Dermis lymphatic vessel endothelial cell (primary cell): ENCODE measurements at places on chromosomes 11 and 22. TPM values are rescaled to one million over a fixed set of nuclear protein-coding genes. Genes with fewer than 3 reads are reported as not detected.

The IL18 gene
- total RNA-seq: 0.11 TPM in 1 of 2 replicates, not detected in the other

The APOBEC3G gene
- 4.3 and 6.7 TPM in 2 replicates for total RNA-seq

The KCNE3 gene
- total RNA-seq: 0.11 and 0.34 TPM in 2 replicates

The FZD4 gene
- 149 and 151 TPM in 2 replicates for total RNA-seq

The CYB5R2 gene
- total RNA-seq: 0.26 and 0.33 TPM in 2 replicates

The DDTL gene
- 0.86 and 4.7 TPM in 2 replicates for total RNA-seq

The AQP11 gene
- 0.11 and 0.17 TPM in 2 replicates for total RNA-seq

The UPK3A gene
- total RNA-seq: not detected in 2 replicates

The FGF19 gene
- total RNA-seq: not detected in 2 replicates

The TRPC6 gene
- 10.3 and 44.4 TPM in 2 replicates for total RNA-seq

The MEN1 gene
- 10.8 and 14.8 TPM in 2 replicates for total RNA-seq

The GSTT2 gene
- total RNA-seq: 0.98 TPM in 1 of 2 replicates, not detected in the other

The PIH1D2 gene
- 0.33 and 0.69 TPM in 2 replicates for total RNA-seq

The PHLDA2 gene
- 0.95 and 0.98 TPM in 2 replicates for total RNA-seq

The OR10A2 gene
- total RNA-seq: not detected in 2 replicates

The LRRC56 gene
- 0.34 and 0.43 TPM in 2 replicates for total RNA-seq

The KRTAP5-2 gene
- not detected in 2 replicates for total RNA-seq

The SLCO2B1 gene
- total RNA-seq: 1.4 and 6.7 TPM in 2 replicates

The UCP3 gene
- 0.22 and 0.26 TPM in 2 replicates for total RNA-seq

The PNPLA5 gene
- not detected in 2 replicates for total RNA-seq

The POLR2F gene
- total RNA-seq: 34.8 and 47.6 TPM in 2 replicates
